ENCODE measurements at places on chromosomes 1 and 21. TPM values are rescaled to one million over a fixed set of nuclear protein-coding genes. Genes with fewer than 3 reads are reported as not detected.
A peak's percentile ranks its signal among the peaks of the same experiment; 100 is the strongest.

DNA sequence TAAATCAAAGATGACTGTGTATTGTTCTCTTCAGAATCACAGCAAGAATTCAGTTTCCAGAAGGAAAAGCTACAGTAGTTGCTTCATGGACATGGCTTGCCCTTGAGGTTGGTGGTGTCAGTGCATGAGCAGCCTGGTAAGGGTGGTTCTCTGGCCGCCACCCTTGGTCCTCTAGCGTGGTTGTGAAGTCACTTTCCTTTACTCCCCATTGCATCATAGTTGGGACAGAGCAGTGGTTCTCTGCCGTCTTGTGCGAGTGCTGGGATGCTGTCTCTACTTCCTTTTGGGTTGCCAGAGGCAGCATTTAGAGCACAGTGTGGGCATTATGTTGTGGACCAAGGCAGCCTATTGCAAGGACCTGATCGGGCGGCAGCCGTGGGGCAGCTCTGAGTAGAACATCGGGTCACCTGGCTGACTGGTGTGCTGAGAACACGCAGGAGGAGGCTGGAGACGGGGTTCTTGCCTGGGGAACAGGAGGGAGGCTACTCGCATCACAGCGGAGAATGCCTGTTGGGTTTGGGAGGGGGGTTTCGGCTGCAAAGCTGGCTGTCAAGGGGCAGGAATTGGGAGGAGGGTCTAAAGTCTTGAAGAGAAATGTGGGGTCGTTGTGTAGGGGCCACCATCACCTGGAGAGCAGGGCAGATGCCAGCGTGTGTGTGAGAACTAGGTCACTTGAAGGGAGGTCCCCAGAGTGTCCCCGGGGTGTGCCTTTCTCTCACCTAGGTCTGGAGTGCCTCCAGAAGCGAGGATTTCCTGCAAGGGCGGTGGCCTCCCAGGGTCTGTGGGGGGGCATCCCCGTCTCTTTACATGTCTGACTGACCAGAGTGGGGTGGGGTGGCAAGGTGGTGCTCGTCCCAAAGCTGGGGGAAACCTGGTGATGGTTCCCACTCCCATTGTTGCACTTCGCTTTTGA, 6.3 kb downstream of the ARF1 start:
- peak; percentile 50 for DNase-seq

DNA sequence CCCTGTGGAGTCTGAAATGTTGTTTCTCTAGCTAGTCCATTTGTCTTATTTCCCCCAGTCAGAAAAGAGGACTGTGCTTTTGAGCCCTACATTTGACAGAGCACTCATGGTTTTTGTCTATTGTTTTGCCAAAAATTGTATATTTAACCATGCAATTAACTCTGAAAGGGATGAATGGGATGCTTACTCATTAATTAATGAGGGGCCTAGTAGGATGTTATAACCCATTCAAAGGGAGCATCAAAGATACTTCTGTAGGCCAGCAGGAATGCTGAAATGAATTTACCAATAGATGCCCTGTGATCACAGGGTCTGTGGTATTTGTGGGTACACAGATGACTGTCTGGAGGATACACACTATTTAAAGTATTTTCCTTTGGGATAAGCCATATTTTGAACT, 147.7 kb downstream of the FCRL5 start:
- DNase-seq = no peak

DNA sequence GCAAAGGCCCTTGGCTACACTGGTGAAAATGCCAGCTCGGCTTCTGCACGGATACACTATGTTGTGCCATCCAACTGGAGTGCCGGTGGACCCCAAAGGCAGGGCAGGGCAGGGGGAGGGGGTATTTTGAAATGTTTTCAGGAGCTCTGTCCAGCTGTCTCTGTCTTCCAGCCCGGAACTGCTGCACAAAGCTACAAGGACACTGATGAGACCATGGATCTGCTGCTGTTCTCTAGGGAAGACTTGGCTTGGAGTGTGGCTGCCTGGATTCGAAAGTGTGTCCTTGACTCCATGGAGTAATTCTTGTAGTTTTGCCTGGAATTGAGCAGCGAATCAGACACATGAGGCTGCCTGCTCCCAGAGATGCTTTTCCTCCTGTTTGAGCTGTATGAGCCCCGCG, 42.4 kb downstream of the TTC39A start:
- no peak for DNase-seq

DNA sequence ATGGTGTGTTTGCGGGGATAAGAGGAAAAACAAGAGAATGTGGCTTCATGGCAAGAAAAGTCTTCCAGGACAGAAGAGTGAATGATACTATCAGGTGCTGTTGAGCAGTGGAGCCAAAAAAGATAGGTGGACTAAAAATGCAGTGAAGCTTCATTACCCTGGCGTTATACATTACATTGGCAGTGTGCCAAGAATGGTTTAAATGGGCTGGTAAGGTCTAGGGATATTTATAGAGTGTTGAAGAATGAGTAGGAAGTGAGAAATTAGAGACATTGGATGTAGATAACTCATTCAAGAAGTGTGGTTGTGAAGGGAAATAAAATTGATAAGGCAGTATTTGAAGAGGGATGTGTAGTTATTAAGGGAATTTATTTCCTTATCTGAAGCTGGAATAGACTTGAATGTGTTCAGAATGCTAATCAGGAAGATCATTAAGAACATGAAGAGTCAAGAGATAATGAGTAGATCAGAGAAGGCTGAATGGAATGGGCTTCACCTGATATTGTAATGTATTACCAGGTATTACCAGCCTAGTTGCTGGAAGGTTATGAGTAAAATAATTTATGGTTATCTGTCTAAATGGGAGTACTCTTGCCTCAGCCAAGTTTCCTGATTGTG, 72.7 kb downstream of the MAST2 start:
- DNase-seq = no peak

DNA sequence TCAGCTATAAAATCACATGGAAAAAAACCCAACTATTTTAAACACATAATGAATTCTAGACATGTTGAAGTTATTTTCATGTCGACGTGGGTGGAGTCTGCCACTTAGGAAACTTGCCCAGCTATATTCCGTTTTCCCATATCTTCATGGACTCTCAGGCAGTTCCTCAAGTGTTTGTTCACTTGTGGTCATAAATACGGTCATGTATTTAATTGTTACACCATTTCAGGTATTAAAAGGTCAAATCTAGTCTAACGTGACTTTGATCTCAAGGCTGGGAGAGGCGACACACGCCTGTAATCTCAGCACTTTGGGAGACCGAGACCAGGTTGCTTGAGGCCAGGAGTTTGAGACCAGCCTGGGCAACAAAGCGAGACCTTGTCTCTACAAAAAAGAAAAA, 346.9 kb downstream of the PBX1 start:
- DNase-seq = no peak

DNA sequence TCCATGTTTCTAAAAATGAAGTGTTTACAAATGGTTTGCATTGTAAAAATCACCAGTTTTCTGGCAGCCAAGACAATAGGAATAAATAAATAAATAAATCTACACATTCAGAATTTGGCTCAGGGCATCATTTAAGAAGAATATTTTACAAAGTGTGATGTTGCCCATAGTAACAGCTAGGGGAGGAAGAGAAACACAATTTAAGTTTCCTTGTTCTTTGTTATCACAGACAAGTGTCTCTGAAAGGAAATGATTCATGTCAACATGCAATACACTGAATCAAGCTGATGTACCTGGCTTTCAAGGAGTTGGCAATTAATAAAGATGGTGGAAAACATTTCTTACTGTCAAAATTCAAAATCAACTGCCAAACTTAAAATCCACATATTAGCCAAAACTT, 74.7 kb downstream of the LHX8 start:
- no peak for DNase-seq

- peak; percentile 38 for DNase-seq
Measured at GRCh38 chr1:9592510-9593075, 3.9 kb downstream of the TMEM201 start.

DNA sequence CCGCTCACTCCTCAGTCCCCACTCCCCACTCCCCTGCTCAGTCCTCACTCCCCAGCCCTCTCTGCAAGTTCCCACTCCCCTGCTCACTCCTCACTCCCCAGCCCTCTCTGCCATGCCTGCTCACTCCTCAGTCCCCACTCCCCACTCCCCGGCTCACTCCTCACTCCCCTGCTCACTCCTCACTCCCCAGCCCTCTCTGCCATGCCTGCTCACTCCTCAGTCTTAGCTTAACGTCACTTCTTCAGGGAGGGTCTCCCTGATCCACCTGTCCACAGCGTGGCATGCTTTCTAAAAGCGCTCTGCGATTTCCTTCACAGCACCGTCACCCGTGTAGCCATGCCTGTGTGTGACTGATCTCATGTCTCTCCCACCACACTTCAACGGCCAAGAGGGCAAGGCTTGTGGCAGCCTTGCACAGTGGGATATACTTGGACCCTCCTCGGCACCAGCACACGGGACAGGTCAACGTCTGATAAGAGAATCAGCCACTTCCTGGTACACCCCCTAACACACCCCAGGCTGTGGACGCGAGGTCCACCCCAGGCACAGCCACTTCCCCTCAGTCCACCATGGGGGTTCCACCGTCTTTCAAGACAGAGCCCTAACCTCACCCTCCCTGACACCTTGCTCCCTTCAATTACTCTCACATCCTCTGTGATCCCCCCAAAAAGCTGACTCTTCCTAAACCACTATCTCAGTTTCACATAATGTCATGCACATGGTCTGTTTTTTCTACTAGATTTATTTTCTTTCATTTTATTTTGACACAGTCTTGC, 14.0 kb downstream of the PRDM15 start:
- no peak for DNase-seq

The OVAAL gene
- total RNA-seq = 0.69 TPM

The C4BPB gene
- not detected for total RNA-seq

The OR2T11 gene
- not detected for total RNA-seq

Data from right cardiac atrium (tissue), 5 donors.